ENCODE measurements at places on chromosomes 12 and 14.

DNA sequence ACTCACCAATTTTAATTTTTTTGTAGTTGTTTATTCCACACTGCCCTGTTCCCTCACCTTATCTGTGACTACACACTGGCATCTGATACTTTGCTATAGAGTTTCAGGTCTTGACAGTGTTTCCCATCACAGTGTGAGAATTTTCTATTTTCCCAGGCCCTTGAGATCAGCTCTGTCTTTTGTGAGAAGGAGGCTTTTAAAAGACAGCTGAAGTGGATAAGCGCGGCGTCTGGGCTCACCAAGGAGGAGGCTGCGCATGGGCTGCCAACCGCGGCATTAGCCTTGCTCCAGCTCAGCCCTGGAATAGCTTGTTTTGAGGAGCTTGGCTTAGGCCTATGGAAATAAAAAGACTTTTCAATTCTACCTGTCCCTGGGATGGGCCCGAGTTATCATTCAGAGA is 181.3 kb downstream of the RMST start:
- DNase-seq: no peak

DNA sequence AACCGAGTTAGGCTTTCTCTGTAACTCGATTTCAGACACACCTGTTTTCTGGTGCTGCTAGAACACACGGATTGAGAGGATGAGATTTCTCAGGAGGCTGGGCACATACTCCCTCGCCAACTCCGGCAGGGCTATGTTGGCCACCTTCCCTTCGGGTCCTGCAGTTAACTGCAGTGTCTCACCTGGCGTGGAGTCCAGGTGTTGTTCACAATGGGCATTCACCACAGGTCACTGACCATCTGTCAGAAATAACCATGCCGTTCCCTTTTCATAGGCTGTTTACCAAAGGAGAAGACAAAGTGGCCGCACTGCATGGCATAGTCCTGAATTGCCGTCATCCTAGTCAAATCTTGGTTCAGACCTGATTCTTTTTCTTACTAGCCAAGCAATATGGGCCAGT is 5.5 kb upstream of the KCNH3 start:
- no peak for DNase-seq

DNA sequence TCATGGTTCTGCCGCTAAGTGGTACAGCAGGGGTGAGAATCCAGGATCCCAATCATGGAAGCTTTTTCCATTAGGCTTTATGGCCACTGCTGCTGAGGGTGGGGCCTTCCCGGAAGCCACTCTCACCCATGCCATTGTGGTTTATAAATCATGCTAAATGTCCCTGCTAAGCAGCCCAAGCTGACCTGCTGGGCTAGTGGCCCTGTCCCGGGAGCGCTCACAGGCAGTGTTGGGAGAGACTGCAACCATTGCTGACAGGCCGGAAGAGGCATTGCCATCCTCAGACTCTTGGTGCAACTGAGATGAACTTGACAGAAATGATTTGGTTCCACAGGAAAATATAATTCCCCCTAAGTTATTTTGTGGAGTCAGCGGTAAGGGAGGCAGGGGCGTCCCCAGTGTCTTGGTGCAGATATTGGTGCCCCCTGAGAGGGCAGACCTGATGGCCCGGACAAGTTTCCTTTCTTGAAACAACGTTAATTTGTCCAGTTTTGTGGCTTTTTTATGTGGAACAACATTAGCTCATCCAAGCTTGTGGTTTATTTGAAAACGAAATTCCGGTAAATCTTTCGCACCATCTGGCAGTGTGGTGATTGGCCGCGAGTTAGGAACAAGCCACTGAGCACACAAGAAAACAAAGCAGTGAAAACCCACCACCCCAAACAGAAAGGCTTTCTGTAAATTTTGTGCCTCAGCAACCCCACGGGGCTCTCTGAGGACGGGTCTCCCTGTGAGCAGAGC is 82.3 kb downstream of the SSPN start:
- DNase-seq: no peak

DNA sequence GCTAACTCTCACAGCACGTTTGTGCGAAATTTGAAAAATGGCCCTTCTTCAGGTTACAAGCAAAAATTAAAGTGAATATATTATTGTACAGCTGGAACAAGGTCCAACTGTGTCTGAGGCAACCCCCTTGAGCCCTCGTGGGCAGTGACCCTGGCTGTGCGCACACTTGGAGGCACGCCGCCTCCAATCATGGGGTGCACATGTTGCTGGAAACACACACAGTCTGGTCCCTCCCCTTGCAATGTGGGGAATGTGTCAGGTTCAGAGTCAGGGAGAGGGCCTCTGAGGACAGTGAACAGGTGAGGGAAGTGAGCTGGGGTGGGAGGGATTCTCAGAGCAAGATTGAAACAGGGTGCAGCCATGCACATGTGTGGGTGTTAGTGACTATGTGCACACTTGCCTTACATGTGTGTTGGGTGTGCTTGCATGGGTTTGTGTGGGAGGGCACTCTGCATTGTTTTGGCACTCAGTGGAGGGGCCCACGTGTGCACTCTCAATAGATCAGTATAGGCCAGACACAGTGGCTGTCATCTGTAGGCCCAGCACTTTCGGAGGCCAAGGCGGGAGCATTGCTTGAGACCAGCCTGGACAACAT is 9.6 kb downstream of the TSPAN9 start:
- DNase-seq: no peak

- no peak for DNase-seq
Observed at GRCh38 chr12:103399986-103400385, 95.8 kb downstream of the C12orf42 start.

DNA sequence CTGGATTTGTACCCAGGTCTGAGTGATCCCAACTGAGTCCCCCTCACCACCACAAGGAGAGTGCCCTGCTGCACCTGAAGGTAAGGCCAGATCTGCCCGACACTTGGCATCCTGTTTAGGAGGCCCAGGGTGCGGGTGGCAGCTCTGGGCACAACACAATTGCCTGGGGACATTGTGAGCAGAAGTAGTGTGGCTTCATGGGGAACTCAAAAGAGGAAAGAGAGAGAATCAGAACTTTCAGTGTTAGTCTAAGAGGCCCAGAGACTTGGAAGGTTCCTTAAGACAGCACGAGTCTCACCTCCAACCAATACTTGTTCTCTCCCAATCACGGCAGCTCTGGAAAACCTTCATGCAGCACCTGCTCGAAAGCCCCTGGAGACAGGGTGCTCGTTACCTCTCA is 6.6 kb upstream of the SLC8B1 start:
- DNase-seq: no peak
